ENCODE measurements at places on chromosomes 7 and 10.

DNA sequence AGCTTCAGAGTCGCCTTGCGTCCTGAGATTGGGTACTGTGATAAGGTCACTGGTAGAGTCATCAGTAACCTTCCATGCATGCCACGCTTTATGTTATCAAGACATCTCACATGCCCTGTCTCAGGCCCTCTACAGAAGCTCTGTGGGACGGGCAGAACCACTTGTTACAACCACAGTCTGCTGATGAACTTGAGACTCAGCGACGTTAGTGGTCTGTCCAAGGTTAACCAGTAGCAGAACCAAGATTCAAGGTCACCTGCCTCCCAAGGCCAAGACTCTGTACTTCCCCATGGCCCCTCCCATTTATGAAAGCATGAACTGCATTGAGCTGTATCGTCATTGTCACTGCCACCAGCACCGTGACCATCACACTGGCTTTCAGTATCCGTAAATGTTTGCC, 15.0 kb downstream of the IQCE start:
- no peak for DNase-seq

GRCh38 chr10:11499425-11500071, 111.9 kb downstream of the USP6NL start:
- no peak for DNase-seq

GRCh38 chr7:101170617-101171441, 5.5 kb upstream of the VGF start:
- no peak for DNase-seq

GRCh38 chr7:77727936-77728701, 31.9 kb downstream of the RSBN1L start:
- DNase-seq, result peak; percentile 44

- peak; percentile 98 for DNase-seq
These were observed 783 bp downstream of the ANLN start for GRCh38 chr7:36390199-36391090.

GRCh38 chr7:106927536-106927935, 62.5 kb downstream of the PIK3CG start:
- no peak for DNase-seq

DNA sequence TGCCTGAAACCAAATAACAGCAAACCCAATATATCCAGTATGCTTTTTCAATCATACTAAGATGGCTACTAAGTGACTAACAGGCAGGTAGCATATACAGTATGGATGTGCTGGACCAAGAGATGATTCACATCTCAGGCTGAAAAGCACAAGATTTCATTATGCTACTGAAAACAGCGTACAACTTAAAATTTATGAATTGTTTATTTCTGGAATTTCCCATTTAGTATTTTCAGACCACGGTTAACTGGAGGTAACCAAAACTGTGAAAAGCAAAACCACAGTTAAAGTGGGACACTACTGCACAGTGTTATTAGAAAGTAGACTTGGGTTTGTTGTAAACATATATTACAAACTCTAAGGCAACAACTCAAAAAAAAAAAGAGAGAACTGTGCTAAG, 91.5 kb downstream of the KMT2C start:
- no peak for DNase-seq

Data from trophoblast cell (in vitro differentiated cells and primary cell).